Midbrain (tissue), 1 donor: ENCODE measurements at places on chromosomes 5 and 9.
A peak's percentile ranks its signal among the peaks of the same experiment; 100 is the strongest.

GRCh38 chr5:147055850-147056566, 177.5 kb upstream of the PPP2R2B start:
- DNase-seq: peak; percentile 46

DNA sequence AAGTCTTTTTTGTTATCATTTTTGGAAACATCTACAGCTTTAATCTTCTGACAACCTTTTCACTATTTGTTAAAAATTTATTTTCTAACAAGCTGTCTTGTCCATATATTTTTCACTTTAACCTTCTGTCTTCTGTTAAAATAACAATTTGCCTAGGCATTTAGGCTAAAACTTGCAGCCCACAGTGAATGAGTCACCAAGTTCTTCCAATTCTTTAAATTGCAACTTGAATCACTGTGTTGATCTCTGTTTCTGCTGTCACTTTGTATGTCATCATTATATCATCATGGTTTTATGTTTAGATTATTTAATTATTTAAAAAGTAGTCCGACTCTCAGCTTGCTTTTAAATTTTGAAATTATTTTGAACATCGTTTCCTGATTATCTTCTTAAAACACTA, 473.8 kb upstream of the PTPRD start:
- no peak for DNase-seq

GRCh38 chr5:65862384-65862783, 64.0 kb upstream of the ERBIN start:
- DNase-seq: no peak

DNA sequence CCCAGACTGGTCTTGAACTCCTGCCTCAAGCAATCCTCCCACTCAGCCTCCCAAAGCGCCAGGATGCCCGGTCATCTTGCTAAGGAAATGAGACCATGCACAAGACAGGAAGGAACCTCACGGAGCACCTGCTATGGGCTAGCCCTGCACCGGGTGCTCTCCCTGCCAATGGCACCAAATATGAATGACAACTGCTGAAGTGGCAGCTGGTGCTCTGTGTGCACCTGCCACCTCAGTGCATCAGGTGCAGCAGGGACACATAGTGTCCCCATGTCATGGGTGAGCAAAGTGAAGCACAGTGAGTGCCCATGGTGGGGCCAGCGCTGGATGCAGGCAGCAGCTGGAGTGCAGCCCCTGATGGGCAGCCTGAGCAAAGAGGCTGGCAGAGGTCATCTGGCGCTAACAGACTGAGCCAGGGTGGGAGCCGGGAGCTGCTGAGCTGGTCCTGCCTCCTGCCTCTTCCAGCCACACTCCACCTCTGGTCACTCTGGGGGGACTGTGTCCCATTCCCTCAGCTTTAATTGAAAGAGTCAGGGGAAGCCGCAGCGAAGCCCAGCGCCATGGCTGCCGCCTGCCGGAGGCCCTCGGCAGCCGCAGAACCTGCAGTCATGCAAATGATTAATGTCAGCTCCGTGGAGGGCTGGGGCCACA, 46.4 kb downstream of the BARX1 start:
- DNase-seq: no peak

- DNase-seq: no peak
Observed at GRCh38 chr5:1228120-1228519, 2.9 kb downstream of the SLC6A18 start.

GRCh38 chr5:154756868-154757813, 2.0 kb downstream of the LARP1 start:
- peak; percentile 73 for DNase-seq

- DNase-seq: no peak
Observed at GRCh38 chr9:108374626-108375025, 481.2 kb downstream of the ACTL7B start.
